DMS153 (cell line): ENCODE measurements at places on chromosomes 7 and 10.

GRCh38 chr10:113541549-113541927 is 11.3 kb upstream of the HABP2 start:
- no peak for DNase-seq

- DNase-seq: no peak
Observed at GRCh38 chr7:19442016-19442785, 266.6 kb downstream of the POLR1F start.

GRCh38 chr10:132549371-132549770 is 11.8 kb downstream of the INPP5A start:
- DNase-seq: peak; percentile 76

GRCh38 chr10:33355274-33355673 is 20.8 kb upstream of the NRP1 start:
- no peak for DNase-seq

DNA sequence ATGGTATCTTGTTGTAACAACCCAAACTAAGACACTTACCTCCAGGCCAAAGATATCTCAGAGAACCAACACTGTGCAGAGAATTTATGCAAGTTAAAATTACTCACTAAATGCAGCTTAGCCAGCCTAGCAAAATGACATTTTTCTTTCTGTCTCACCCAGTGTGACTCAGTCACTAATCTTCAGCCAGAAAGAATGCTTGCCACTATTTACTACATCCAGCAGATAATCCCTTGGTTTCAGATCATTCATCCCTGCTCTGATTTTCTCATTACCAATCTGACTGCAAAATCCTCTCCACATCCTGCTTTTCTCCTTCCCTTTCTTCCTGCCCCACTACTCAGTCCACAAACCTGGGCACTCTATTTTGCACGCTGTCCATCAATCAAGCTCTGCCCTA is 93.5 kb upstream of the NEBL start:
- DNase-seq: no peak

- DNase-seq: no peak
Observed at GRCh38 chr7:118061386-118061785, 122.6 kb upstream of the LSM8 start.

GRCh38 chr7:105367458-105367857 is 21.3 kb downstream of the SRPK2 start:
- DNase-seq: no peak

GRCh38 chr7:2647594-2648172 is 15.9 kb downstream of the TTYH3 start:
- DNase-seq: no peak
